GM10248 (cell line): ENCODE measurements at places on chromosomes 3 and 15.

DNA sequence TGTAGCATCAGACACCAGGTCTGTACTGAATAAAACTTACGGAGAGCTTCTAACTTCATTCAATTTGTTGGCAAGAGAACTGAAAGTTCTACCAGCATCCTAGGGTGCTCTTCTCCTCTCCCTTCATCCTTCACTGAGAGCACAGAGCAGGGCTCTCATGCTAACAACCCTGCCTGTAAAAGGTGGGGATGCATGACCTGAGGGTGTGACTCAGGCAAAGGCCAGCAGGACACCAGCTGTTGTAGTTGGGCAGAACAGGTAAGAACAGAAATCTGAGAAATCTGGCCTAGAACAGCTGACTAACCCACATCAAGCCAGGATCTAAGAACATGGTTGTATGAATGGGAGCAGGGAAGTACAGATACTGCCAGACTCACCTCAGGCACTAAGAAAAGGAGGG lies 64.2 kb downstream of the MYLK start:
- no peak for DNase-seq

DNA sequence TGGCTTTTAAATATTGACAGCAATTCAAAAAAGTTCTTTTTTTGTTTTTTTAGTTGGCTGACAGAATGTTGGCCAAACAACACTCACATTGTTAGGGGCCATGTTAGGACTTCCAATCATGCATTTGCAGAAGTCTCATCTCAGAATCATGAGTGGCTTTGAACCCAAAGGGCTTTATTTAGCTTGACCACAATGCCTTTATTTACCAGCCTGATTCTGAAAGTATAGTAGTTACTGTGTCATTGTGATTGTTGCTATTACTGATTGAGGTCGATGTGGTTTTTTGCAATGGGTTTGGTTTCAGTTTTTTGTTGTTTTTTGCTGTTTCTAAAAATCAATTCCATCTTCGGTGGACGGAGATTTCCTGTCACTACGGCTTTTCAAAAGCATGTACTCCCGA lies 7.2 kb downstream of the GLDN start:
- DNase-seq: peak; percentile 60

DNA sequence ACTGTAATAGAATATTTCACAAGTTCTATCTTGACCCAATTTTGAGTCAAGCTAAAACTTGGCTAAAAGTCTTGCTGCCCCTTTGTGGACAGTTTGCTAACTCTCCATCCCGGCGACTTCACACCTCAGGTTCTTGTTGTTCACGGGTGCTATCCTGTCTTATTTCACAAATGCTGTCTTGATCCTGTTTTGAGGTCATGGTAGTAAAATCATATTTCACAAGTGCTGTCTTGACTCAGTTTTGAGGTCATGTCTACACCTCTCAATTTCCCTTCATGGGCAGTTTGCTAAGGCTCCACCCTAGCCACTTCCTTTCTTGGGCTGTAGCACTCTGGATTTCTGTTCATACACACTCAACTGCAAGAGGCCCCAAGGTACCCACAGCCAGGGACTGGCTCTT lies 45.0 kb upstream of the GK5 start:
- no peak for DNase-seq

DNA sequence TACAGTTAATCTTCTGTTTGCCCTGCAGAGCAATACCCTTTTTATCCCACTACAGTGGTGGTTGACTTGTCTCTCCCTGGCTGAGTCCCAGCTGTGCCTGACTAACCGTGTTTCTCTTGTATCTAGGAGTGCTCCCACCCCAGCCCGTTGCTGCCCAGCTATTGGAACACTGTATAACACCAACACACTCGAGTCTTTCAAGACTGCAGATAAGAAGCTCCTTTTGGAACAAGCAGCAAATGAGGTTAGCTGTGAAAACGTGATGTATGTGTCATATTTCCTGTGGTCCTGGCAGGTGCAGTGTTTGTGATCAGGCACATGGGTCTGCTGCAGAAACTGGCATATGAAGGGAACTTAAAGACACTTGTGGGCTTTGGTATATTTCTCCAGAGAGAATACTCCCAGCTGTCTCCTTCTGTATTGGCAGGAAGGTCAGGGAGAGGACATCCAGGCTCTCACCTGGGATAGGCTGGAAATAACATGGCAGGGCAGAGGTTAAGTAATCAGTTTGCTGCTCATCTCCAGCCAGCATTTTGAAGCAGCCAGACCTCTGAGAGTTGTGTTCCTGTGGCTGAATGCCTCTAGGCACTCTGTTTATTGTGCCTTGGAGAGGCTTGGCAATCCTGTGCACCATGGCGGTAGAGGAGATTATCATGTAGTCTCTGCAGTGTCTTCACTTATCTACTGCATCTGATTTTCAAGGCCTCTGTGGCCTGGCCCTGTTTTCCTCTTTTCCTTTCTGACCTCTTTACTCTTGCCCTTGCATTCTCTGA lies 34.8 kb downstream of the ATG7 start:
- no peak for DNase-seq

DNA sequence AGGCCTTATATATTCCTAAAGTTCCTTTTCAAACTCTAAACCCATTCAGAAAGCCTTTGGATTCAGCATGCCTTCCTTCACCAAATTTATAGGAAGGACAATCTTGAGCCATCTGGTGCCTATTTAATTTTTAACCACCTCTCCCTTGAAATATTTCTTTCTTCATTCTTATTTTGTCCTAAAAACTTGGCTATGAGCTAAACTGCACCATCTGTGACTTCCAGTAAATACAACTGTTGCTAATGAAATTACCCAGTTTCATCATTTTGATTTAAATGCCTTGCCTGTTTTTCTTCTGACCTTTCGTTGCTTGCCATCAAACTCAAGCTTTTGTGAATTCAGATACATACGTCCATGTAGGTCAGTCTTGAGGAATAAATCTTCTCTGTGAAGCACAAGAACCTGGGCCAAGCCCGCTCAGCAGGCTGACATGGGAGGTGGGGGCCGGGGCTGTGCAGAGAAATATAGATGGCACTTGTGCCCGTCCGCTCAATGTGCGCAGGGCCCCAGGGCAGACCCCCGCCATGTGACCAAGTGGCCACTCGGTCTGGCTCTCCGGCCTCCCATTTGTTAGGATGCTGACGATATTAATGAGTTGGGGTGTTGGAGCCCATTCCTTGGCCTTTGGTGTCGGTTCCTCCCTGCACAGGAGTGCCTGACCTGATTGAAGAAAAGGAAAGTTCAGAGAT lies 335.9 kb downstream of the VPS13C start:
- DNase-seq: no peak

DNA sequence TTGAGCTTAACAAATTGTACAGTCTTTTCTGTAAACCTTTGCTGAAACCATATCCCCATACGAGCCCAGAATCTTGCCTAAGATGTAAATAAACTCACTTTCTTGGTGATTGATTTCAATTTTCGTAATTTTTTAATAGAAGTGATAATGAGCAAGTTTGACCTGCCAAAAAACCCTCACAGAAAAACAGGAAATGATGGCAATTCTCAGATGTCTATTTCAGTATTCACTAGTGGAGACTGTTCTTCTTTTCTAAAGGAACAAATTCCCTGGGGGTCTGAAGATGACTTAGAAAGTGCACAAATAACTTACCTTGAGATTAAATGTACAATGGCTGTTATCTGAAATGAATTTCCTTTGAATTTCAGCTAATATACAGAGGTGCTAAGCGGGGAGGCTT lies 116.5 kb upstream of the CMC1 start:
- no peak for DNase-seq

- DNase-seq: no peak
These were observed 261.0 kb upstream of the CCDC54 start for GRCh38 chr3:107116251-107116650.

GRCh38 chr15:52308446-52309153 lies 13.0 kb upstream of the MYO5C start:
- DNase-seq: peak; percentile 46

DNA sequence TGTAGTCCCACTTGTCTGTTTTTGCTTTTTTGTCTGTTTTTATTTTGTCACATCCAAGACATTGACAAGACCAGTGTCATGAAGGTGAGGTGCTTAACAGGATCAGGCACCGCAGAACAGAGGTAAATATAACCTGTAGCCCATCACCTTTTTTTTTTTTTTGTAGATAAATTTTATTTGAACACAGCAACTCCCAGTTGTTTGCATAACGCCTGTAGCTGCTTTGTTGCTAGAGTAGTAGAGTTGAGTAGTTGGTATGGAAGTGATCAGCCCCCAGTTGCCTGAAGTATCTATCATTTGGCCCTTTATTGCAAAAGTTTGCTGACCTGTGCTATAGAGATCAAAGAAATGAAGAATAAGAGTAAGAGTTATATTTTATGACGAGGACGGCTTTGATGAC lies 135.0 kb downstream of the TCF12 start:
- no peak for DNase-seq

DNA sequence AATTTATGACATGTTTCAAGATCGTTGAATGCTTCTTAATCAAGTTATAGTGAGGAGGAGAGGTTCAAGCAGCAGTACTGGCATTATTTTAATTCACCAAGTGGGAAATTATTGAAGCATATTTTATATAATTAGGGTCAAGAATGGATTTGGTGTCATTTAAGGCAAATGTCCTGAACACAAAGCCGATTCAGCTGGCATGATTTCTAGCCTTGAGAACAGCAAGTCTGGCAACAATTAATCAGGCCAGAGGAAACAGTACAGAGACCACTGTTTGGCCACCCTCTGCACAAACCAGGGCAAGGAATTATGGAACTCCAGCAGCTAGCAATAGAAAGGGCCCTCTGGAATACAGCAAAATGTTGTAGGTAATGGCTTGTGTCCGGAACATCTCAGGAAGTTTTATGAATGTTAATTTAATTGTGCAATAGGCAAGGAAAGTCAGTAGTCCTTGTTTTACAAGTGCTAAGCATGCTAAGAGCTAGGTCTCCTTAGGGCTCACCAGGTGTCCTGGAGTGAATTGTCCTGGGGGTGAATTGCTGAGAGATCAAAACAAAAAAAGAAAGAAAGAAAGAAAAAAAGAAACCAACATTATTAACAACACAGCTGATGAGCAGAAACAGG lies 38.7 kb upstream of the SNRK start:
- no peak for DNase-seq

DNA sequence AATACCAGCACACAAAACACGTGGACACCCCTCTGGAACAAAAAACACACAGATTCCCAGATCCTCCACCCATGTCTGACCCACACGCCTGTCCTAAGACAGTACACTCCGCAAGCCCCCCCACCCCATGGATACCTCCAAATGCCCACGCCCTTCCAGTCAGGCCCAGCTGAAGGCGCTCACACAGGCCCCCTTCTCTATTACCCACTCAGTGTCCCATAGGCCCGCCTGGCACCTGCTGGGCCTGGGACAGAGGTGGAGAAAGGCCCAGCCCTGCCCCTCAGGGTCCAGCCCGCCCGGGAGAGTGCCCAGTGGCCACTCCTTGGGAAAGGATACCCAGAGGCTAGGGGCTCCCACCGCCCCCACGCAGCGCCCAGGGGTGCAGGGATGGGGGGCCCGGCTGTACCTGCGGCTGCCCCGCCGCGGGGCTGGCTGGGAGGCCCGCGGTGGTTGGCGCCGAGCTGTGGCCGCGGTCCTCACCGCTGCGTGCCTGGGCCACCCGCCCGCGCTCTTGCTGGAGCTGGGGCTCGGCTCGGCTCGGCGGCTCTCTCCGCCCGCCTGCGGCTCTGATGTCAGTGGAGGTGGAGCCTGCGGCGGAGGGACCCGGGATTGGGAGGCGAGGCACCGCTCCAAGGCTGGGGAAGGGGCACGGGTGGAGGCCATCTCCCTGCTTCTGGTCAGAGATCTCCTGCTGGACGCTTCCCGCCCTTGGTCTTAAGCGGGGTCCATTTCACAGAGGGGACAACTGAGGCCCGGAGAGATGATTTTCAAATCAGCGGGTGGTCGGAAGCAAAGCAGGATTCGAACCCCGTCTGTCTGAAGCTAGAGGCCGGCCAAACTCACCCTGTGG lies at the start of gene CAMK1:
TSS of gene CAMK1 (minus strand) at position 522 of the 850 bp plus-strand sequence. CDS start 2,198 bp downstream, outside the sequence.
- peak; percentile 80 for DNase-seq

- DNase-seq: no peak
These were observed 2.1 kb downstream of the CMC1 start for GRCh38 chr3:28243424-28244106.

DNA sequence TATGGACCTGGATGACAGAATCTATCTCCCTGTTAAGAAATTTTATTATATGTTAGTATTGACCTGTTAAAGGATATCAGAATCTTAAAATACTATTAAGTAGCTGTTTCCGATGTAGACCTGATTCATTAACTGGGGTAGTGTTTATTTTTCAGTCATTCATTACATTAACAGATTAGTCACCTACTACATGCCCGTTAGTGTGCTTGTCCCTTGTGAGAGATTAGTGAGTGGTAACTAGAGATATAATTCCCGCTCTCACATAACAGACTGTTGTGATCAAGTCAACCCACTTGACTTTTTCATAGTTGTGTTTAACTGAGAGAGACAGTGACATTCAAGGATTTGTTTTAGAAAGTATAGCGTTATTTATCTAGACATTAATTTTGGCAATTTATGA lies 166.8 kb downstream of the TCF12 start:
- DNase-seq: no peak

DNA sequence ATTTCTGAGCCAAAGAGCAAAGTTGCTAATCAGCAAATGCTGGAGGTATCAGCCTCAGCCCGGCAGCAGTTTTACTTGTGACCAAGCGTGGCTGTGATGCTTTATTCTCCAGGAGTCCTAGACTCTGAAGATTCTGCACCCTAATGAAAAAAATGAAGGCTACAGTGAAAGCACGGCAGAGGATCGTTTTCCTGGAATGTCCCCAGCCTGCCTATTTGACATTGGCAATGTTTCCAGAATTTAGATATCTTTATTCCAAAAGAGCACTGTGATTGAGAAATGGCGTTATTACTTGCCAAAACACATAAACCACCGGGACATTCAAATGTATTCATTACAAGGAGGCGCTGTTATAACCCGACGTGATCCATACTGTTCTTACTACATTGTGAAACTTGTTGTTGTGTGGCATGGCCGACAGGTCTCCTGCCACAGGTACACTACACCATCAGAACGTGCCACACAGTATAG lies 263.8 kb downstream of the SLCO3A1 start:
- no peak for DNase-seq

DNA sequence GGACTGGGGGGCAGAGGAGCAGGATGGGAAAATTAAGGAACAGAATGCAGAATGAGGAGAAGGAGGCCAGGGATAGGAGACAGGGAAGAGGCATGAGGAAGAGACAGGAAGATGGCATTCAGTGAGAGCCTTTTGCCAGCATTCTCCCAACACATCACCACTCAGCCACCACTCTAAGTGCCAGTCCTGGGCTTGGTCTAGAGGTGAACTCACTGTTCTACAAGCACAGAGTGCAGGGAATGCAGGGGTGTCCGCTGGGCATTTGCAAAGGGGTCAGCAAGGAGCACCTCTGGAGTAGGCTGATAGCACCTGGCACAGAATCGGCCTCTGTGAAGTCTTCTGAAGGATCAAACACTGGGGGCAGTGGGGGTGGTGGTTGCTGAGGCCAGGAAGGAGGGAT lies 14.6 kb upstream of the IGDCC3 start:
- DNase-seq: no peak

- DNase-seq: no peak
These were observed 302.8 kb upstream of the TBC1D5 start for GRCh38 chr3:18044971-18045880.

DNA sequence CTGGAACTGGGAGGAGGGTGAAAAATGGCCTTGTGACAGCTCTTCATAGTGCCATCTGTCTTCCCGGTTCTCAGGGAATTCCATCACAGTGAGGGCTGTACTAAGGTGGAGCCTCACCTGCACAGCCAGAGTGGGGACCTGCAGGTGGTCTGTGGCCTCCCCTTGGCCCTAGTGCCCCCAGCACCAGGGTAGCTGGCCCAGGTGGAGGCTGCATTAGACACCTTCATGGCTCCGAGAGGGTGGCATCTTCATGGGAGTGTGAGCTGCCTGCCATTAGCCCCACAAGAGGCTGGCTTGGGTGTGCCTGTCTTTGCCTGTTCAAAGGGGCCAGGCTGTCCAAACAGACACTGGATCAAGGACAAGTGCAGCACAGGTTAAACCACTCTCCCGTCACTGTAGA lies 95.5 kb upstream of the PRR23E start:
- DNase-seq: no peak
